AG08396 (cell line): ENCODE measurements at places on chromosomes 2 and 18.

- no peak for DNase-seq
Observed at GRCh38 chr2:115083225-115083624, 640.8 kb downstream of the DPP10 start.

DNA sequence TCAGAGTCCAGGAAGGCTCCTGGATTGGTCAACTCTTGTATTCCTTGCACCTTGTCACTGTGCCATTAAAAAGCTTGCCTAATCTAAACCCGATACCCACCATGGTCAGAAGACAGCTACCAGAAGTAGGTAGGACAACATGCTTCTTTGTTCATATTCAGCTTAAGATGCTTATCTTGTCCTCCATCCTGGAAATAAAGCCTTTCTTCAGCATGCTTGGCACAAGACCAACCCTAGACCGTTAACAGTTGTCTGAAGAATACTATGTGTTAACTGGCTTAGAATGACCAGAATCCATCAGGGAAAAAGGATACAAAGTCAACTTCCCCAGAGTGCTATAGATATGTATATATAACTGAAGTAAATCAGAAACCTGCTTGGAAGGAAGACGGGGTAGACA lies 193.9 kb downstream of the ZRANB3 start:
- DNase-seq, result no peak

DNA sequence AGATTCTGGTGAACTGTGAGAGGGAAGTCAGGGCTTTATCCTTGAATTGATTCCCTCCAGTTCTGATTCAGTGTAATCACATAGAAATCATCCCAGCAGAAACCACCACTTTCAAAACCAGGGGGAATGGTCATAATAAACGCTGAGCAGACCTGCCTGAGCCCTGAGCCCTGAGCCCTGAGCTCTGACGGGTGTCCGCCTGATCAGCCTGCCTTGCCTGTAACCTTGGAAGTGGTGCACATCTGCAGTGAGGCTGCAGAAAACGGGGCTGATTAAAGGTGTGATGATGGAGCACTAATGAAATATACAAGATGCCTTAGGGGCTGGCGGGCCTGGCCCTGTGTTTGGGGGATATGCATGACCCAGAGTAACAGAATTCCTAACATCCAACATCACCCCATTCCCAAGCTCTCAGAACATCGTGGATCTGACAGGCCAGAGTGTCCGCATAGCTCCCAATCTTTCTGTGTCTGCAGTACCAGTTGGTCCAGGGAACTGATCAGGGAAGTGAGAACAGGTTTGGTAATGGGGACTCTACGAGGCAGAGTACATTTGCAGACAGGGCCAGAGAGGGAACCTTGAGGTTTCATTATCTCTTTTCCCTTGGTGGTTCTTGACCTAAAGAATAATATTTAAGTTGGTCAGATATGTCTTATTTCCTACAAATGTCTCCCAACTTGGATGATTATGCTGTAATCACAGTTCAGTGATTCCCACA lies 37.8 kb downstream of the KCTD18 start:
- DNase-seq, result no peak

DNA sequence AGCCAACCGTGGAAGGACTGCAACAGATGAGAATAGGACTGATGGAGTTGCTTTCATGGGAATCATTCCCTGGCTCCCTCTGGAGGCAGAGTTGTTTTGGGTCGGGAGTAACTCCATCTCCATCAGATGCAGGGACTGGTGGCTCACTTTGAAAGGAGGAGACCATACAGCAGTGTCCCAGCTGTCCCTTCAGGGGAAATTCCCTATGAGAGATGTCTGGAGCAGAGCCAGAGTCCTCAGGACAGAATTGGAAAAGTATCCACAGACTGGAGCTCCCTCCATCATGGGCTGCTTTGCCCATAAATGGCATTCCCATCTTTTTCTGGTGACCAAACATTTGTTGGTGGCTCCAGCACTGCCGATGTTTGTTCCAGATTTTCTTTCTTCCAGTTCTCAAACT lies 144.3 kb downstream of the NCK2 start:
- DNase-seq, result no peak

DNA sequence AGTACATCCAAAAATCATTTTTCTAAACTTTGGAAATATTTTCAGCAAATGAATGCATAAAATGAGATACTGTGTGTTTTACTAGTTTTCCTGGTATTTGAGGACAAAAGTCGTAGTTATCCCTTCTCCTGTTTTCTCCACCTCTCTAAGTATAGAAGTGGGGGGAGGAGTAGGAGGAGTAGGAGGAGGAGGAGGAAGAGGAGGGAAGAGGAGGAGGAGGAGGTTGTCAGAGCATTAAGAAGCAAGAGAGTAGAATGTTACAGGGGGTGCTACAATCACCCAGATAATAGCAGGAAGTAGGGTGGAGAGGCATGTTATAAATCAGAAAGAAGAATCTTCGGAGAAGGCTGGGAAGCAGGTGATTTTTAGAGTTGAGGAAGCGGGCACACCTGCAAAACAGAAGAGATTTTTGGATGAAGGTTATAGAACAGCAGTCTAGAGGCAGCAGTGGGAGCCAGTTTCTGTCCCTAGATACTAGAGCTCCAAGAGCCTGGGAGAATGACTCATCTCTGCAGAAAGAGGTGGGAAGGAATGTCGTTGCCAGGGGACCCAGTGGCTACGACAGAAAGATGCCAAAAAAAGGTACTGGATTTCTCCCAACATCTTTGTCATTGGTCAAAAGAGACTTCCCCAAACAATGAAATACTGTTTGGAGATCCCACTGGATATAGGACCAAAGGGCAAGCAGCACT lies 44.2 kb upstream of the AQP4 start:
- no peak for DNase-seq

- DNase-seq, result no peak
Observed at GRCh38 chr2:60470340-60470739, 83.1 kb downstream of the BCL11A start.

DNA sequence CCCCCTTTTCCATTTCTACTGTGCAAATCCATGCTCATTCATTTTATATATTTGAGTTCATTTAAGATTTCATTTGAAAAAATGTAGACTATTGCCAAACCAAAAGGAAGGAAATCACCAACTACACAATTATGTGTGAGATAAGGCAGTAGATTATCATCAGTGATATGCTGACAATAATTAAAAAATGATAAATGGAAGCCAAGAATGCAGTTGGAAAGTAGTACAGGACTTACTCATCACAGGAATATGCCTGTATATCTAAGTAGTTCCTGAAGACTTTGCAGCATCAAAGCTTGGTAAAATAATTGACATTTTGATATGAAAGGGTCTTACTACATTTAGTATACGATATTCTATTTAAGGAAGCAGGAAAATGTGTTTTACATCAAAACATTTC lies 166.1 kb upstream of the OTX1 start:
- DNase-seq, result no peak

DNA sequence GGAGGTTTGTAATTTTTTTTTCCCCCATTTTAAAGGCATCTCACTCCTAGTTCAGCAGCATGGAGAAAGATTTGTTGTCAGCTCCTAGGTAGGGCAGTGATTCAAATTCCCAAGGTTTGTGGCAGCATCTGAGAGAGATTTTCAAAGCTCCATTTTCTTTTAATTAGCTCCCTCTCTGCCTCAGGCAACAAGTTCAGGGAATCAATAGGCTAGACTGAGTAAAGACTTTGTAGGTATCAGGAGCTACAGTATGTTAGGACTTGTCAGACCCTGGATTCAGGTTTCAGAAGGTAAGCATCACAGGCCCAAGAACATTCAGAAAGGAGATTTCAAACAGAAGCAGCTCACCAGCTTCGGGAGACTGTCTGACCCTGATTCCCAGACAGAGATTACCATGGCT lies 273.3 kb upstream of the ERBB4 start:
- DNase-seq, result no peak

GRCh38 chr2:4792126-4792525 lies 900.1 kb upstream of the SOX11 start:
- no peak for DNase-seq

DNA sequence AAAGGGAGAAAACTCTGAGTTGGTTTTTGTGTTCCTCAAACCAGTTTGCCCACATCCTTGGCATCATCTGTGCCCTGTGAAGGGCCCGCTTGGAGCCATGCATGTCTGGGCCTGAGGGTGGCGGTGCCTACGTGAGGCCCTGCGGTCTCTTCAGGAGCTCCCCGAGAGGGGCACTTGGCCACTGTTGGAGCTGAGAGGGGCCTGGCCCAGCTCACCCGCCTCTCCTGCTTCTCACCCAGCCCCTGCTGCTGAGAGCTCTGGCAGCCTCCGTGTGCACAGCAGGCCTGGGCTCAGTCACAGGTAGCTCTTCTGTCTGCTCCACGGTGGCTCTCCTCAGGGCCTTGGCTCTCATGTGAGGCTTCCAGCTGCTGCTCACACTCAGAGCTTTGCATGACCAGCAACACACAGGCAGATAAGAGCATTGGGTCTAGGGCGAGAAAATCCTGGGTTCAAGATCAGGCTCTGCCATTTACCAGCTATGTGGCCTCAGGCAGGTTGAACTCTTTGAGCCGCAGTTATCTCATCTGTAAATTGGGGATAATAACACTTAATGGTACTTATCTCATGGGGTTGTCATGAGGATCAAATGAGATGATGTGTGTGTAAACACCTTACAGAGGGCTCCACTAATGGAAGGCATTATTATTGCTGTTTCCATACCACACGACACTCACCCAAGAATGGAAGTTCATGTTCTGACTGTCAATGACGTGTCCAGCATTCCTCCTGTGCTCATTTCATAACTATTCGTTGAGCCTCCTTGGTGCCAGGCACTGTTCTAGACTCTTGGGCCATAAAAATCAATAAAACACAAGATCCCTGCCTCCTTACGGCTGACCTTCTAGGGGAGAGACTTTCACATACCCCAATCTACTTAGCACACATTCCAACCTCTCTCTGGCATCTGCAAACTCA lies 41.6 kb upstream of the PLB1 start:
- no peak for DNase-seq

GRCh38 chr2:233098618-233099017 lies 38.5 kb downstream of the INPP5D start:
- peak; percentile 26 for DNase-seq

GRCh38 chr2:204850581-204850980 lies 305.3 kb downstream of the PARD3B start:
- DNase-seq, result no peak

GRCh38 chr2:206241736-206242135 lies 32.7 kb upstream of the ZDBF2 start:
- no peak for DNase-seq

- no peak for DNase-seq
Observed at GRCh38 chr2:64629329-64629781, 24.4 kb downstream of the SERTAD2 start.

DNA sequence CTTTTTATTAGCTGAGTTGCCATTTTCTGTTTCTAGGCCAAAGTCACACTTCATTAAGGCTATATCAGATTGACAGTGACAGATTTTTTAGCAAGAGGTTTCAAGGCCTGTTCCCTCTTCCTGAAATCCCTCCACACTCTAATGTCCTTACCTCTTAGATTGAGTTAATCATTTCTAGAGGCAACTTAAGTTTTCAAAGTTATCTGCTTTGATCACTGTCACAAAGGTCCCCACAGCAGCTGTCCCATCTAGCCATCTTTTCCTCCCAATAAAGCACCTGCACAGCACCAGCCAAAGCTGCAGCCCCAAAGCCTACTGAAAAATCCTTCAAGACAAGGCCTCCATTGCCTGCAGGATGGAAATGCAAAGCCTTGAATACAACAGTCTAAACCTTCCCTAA lies 13.4 kb downstream of the AMMECR1L start:
- DNase-seq, result no peak

GRCh38 chr2:44250376-44250775 lies 24.9 kb upstream of the SLC3A1 start:
- DNase-seq, result no peak
